ENCODE measurements at places on chromosomes 13 and 19. TPM values are rescaled to one million over a fixed set of nuclear protein-coding genes. Genes with fewer than 3 reads are reported as not detected.

The KCTD4 gene
- not detected for total RNA-seq

The PRTN3 gene
- 0.62 TPM for total RNA-seq

The CYP2F1 gene
- not detected for total RNA-seq

The DZIP1 gene
- total RNA-seq, result 4.9 TPM

The TMEM38A gene
- total RNA-seq, result 13.1 TPM

The PEAK3 gene
- 0.19 TPM for total RNA-seq

The GPC5 gene
- 0.86 TPM for total RNA-seq

The UHRF1 gene
- total RNA-seq, result 1.00 TPM

The LHB gene
- not detected for total RNA-seq

The FAM216B gene
- 0.22 TPM for total RNA-seq
